Fibroblast of lung (primary cell): ENCODE measurements at places on chromosomes 4 and X. TPM values are rescaled to one million over a fixed set of nuclear protein-coding genes. Genes with fewer than 3 reads are reported as not detected.

The NUDT10 gene
- 1.8 and 2.1 TPM in 2 replicates for total RNA-seq

The CDS1 gene
- total RNA-seq = 0.26 and 0.33 TPM in 2 replicates

The TIGD4 gene
- total RNA-seq = under 0.01 TPM in 2 replicates

The VGLL1 gene
- total RNA-seq = not detected in 2 replicates

The PRDM5 gene
- total RNA-seq = 19.0 TPM in 2 replicates

The MAGIX gene
- total RNA-seq = 1.0 and 1.7 TPM in 2 replicates

The TLR6 gene
- total RNA-seq = 1.0 and 2.3 TPM in 2 replicates

The SPANXD gene
- total RNA-seq = not detected in 2 replicates

The EGF gene
- total RNA-seq = 0.26 and 0.83 TPM in 2 replicates

The IGFBP7 gene
- total RNA-seq = 54.8 and 108 TPM in 2 replicates
